Stimulated activated CD4-positive, alpha-beta T cell treated with anti-CD3 and anti-CD28 coated beads, Interleukin-4, amount 100 ng/mL, for 48 hours (primary cell): ENCODE measurements at places on chromosomes 4 and X.

GRCh38 chr4:179738822-179739221, 2296.6 kb upstream of the AGA start:
- DNase-seq = no peak

GRCh38 chrX:69365349-69365748, 138.8 kb upstream of the NALF2 start:
- no peak for DNase-seq

DNA sequence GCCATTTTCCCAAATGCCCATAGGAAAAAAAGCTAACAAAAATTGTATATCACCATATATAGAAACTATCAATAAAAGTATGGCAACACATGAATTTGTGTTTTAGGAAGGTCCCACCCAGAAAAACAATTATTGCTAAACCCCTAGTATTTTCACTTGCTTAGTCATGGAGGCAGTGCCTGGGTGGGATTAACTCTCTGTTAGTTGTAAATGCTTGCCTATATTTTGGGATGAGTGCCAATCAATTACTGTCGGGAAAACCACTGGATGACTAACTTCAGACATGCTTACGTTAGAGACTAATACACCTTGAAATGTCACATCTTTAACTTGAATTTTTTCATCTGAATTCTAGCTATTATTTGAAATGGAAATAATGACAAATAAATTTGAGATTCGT, 33.9 kb downstream of the TMPRSS11A start:
- no peak for DNase-seq

DNA sequence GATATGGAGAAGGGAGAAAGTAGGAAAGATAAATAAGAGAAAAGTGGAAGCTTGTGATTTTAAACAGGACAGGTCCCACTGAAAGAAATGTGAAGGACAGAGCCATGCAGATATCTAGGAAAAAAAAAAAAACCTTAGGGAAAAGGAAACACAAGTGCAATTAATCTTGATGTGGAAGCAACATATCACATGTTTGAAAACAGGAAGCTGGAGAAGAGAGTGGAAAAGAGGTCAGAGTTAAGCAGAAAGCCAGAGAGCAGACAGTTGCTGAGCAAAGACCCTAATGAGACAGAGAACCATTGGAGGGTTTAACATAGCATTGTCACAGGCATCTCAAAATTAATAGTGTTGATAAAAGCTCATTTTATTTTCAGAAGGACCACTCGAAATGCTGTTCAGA, 89.7 kb downstream of the SPOCK3 start:
- DNase-seq = no peak

- DNase-seq = no peak
These were observed 114.5 kb downstream of the ZAR1 start for GRCh38 chr4:48604527-48604926.

- DNase-seq = no peak
These were observed 159.0 kb downstream of the CHIC2 start for GRCh38 chr4:53905276-53905940.

GRCh38 chr4:189090174-189090814, 850.4 kb upstream of the FRG1 start:
- no peak for DNase-seq

DNA sequence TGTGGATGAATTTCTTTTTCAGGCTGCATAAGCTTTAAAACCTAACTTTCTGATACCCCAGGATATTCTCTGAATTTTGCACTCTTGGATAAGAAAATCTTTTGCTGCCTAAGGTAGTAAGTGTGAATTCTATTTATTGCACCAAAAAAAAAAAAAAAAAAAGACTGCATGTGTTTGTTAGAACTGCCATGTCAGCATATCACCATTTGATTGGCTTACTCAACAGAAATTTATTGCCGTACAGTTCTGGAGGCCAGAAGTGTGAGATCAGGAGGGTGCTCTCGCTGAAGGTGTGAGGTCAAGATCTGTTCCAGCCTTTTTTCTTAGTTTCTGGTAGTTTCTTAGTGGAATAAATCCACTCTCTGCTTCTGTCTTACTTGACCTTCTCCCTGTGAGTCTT, 1250.0 kb upstream of the PRKX start:
- no peak for DNase-seq

- DNase-seq = no peak
These were observed 978 bp downstream of the HS6ST2 start for GRCh38 chrX:132957211-132958090.

GRCh38 chrX:20015422-20015821, 24.6 kb upstream of the BCLAF3 start:
- no peak for DNase-seq

DNA sequence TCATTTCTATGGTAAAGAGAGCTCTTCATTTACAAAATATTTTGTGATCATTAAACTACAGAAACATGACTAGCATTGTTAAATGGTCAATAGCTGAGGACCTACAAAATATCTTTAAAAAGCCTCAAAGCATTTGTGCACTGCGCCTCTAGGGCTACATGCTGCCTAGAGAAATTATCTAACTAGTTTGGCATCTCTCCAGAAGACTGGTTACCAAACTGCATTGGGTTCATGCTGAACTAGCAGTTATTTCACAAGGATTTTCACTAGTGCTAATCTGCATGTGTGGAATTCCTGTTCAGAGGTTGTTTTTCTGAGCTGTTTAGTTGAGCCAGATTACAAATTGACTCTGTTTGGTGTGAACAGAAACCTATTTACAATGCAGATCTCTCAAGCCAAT, 58.5 kb upstream of the PITX2 start:
- DNase-seq = no peak

DNA sequence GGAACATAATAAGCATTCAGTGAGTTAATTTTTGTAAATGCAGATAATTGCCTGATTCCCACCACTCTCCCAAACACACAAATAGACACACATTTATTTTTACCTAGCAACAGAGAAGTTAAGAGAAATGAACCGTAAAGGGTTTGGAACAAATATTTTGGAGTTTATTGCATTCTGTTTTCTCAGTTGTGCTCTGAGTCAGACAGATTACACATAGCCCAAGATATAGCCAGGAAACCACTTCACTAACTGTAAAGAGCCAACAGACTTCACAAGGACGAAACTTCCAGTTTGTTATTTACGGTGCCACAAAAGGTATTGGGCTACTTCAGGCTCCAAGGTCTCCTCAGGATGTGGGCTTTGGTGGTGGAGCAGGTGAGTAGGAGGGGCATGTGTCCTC, 217.0 kb downstream of the BMPR1B start:
- no peak for DNase-seq

GRCh38 chrX:133346026-133346425, 69.3 kb downstream of the GPC4 start:
- no peak for DNase-seq

DNA sequence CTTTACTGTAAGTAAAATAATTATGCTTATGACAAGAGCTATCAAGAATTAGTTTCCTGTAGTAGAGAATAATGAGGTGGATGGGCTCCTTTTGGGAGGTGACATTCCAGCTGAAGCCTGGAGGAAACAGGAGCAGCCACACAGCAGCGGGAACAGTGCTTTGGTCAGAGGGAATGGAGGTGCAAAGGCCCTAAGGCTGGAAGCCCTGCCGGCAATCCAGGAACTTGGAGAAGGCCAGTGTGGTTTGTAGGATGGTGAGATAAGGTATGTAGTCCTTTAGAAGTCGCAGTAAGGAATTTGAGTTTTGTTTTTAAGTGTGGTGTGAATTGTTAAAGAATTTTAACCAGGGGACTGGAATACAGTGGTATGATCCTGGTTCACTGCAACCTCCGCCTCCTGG, 8.1 kb downstream of the TMEM131L start:
- DNase-seq = no peak

GRCh38 chrX:46922611-46923010, 10.4 kb downstream of the JADE3 start:
- no peak for DNase-seq

GRCh38 chrX:17656035-17656418, 81.3 kb upstream of the SCML1 start:
- no peak for DNase-seq

GRCh38 chr4:153440475-153440874, 25.7 kb upstream of the TMEM131L start:
- DNase-seq = no peak

DNA sequence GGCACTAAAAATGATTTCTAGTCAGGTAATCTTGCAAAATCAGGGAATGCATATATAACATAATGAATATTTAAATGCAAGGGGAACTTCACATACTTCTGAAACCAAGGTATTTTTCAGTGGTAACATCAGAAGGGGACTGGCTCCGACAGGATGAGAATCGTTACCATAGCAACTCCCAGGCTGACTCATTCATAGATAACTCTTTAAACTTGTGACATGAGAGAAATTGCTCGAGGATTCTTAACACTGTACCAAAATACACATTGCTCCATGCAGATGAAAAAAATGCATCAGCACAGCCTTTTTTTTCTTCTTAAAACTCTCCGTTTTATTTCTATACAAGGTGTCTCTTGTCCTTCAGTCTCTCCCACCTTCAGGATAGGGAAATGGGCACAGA, 114.3 kb downstream of the GABRB1 start:
- DNase-seq = no peak

GRCh38 chr4:54067166-54067565, 2.8 kb upstream of the CHIC2 start:
- no peak for DNase-seq

DNA sequence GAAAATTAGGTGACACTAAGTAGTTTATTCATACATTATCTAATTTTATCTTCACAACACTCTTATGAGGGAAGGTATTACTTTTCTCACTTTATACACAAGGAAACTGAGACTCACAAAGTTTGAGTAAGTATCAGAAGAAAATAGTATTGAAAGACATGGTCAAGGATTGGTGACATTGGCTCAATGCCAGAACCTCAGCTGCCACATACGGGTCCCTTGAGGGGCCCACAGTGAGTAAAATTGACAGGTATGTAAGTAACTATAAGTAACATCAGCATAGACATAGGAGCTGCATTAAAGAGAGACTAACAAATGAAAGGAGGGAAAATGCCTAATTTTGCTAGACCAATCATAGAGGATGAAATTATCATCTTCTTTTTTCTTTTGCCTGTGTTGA, 134.1 kb downstream of the COX18 start:
- no peak for DNase-seq

- no peak for DNase-seq
These were observed 44.0 kb downstream of the TMEM144 start for GRCh38 chr4:158254292-158254691.

DNA sequence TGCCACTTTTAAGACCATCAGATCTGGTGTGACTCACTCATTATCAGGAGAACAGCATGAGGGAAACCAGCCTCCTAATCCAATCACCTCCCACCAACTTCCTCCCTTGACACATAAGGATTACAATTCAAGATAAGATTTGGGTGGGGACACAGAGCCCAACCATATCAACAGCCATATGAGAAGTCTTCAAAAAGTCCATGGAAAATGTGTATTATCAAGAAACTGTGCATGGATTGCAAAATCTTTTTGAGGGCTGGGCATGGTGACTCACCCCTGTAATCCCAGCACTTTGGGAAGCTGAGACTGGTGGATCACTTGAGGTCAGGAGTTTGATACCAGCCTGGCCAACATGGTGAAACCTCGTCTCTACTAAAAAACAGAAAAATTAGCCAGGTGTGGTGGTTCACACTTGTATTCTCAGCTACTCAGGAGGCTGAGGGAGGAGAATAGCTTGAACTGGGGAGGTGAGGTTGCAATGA, 17.8 kb upstream of the RPL39 start:
- no peak for DNase-seq

DNA sequence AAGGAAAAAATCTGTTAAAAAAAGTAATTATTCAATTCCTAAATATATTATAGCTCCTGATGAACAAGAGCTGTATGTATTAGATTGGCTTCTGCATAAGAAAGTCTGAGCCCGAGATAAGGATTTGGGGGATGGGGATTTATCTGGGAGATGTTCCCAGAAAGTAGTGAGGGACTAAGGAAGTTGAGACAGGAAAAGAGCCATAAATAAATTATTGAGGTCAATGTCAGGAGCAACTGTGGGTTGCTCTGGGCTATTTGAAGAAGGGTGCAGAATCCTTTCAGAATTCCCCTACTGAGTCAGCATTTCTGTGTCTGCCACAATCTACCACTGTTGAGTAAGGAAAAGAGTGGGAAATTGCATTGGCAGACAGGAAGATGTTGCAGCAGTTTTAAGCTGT, 3.1 kb upstream of the TDO2 start:
- DNase-seq = no peak

DNA sequence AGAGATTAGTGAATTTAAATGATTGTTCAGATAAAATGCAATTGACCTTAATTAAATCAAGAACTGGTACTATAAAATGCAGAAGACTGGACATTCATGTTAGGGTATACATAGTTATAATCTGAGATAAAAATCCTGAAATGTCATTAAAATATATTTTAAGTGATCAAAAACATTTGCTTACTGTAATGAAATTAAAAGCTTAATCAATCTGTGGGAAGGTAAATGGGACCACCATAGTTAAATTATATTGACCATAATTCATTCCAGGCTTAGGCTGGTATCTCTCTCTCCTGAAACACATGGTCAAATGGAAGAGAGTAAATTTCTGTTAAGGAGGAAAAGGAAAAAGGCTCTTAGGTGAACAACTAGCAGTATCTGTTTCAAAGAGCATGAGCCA, 474.4 kb downstream of the C4orf33 start:
- DNase-seq = no peak

DNA sequence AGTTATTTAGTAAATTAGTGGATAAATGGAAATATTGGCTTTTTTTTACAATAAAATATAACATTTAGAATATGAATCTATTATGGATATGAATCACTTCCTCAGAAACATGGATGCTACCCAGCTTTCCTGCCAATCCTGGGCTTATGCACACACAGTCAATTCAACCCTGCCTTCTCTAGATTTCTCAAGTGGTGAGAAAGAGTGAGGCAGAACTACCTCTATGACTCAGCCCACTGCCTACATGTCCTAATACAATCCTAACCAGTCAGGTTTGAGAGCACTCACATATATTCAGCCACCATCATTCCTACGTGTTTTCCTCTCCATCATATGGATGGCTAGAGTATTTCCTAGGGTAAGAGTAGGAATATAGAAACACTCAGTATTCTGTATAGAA, 91.1 kb upstream of the ANKRD50 start:
- no peak for DNase-seq

DNA sequence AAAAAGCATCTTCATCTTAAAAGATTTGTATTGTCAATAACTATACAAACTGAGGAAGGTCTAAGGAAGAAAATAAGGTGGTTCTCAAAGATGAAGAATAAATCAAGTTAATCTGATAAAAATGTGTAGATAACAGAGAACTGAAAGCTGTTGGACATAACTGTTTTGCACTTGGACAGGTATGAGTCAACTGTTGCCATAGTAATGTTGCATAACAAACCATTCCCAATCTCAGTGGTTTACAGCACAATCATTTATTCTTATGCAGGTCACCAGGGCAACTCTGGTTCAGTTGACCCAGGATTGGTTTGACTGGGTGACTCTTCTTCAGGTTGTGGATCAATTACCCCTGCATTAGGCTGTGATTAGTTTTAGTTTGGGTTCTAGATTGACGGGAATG, 2197.7 kb downstream of the ARAP2 start:
- DNase-seq = no peak

GRCh38 chr4:129358571-129358970, 262.6 kb downstream of the C4orf33 start:
- DNase-seq = no peak
